Dermis microvascular lymphatic vessel endothelial cell (primary cell): ENCODE measurements at places on chromosomes 1 and 21. TPM values are rescaled to one million over a fixed set of nuclear protein-coding genes. Genes with fewer than 3 reads are reported as not detected.

The CYP4A11 gene
- not detected in 2 replicates for total RNA-seq

DNA sequence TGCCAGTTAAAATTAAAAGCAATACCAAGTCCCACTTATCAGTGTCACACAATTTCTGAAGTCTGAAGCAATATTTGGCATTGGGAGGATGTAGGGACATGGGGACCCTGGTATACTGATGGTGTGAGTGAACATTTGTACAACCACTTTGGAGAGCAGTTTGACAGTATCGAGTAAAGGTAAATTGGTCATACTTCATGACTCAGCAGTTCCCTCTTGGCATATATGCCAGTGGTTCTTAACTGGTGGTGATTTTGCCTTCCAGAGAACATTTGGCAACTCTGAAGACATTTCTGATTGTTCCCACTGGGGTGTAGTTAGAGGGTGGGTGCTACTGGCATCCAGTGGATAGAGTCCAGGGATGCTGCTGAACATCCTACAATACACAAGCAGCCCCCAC lies 19.7 kb downstream of the FMOD start:
- DNase-seq, result no peak

The APCS gene
- not detected in 2 replicates for total RNA-seq

GRCh38 chr1:59752556-59753414 lies 62.0 kb upstream of the HOOK1 start:
- no peak for DNase-seq

DNA sequence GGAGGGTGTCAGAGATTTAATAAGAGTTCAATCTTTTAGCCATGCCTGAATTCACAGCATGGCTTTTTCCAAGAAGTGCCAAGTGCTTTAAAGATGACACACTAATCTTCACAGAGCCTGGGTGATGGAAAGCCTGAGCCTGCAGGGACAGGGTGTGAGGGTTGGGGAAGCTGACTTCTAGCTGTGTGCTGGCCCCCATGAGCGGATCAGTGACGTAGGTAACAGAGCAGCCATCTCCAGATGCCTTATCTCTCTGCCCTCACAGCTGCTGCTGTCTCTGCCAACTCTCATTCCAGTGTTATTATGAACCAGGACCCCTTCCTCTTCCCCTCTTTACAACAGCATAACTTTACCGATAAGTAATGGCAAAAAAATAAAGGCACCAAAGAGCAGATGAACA lies 30.6 kb downstream of the FAM78B start:
- no peak for DNase-seq

- DNase-seq, result no peak
Observed at GRCh38 chr1:191698246-191698645, 460.0 kb upstream of the RGS18 start.

DNA sequence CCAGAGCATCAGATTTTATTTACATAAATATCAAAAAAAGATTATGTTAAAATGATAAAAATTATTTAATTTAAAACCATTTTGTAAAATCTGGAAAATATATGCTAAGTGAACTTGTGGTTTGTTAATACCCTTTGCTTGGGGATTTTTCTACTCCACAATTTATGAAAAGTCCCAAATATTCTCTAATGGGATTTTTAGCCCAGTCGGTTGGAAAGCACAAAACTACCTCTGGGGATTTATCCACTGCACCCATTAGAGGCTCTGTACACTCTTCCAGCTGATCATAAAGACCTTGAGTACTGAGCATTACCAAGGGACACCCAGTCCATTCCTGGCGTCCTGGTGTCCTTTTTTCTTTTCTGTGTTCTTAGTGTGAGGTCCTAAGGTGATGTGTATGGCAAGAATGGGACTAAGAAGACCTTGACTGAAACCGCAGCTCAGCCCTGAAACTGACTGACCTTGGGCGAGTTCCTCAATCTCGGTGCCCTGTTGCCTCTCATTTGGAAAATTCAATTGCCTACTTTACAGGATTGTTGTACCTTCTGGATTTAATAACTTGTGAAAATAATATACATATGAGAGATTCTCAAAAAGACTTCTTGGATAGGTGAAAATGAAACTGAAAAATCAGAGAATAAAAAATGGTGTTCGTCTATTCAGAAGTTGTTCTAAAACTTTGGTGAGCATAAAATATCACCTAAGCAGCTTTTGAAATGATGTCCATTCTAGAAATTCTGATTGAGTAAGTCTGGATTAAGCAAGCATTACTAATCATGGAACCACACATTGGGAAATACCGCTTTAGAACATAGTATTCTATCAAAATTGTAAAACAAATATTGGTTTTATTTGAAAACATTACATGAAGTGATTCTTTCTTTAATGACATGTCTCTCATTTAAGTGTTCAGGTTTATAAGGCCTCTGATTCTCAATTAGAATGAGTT lies 21.5 kb upstream of the SAMSN1 start:
- DNase-seq, result no peak

DNA sequence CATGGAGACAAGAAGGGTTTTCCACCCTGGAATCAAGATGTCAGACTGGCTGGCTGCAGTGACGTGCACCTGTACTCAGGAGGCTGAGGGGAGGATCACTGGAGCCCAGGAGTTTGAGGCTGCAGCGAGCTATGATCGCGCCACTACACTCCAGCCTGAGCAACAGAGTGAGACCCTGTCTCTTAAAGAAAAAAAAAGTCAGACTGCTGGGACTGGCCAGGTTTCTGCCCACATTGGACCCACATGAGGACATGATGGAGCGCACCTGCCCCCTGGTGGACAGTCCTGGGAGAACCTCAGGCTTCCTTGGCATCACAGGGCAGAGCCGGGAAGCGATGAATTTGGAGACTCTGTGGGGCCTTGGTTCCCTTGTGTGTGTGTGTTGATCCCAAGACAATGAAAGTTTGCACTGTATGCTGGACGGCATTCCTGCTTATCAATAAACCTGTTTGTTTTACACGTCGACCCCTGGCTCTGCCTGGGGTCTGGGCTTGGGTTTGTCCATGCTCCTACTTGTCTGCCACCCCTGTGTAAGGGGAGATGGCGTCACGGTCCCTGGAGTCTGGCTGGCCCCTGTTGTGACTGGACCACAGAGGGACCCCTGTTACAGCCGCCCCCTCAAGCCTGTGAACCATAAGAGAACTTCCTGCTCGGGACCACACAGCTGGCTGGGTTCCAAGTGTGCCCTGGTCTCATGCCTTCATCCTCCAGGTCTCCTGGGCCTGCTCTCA lies 20.9 kb upstream of the VPS13D start:
- DNase-seq, result peak; percentile 73

The TRIM46 gene
- 1.8 and 1.9 TPM in 2 replicates for total RNA-seq

- no peak for DNase-seq
Observed at GRCh38 chr1:47705517-47706130, 267.8 kb downstream of the FOXD2 start.

GRCh38 chr1:26530895-26531598 lies 1.5 kb downstream of the RPS6KA1 start:
- peak; percentile 20 for DNase-seq

The VWA1 gene
- total RNA-seq, result 6.9 and 7.7 TPM in 2 replicates

DNA sequence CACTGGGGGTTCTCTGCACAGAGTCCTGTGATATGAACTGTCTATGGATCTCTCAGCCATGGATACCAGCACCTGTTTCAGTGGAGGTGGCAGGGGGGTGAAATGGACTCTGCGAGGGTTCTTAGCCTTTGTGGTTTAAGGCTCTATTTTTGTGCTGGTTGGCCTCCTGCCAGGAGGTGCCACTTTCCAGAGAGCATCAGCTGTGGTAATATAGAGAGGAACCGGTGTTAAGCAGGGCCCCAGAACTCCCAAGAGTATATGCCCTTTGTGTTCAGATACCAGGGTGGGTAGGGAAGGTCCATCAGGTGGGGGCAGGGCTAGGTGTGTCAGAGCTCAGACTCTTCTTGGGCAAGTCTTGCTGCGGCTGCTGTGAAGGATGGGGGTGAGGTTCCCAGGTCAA lies 330.0 kb upstream of the PLD5 start:
- DNase-seq, result no peak

DNA sequence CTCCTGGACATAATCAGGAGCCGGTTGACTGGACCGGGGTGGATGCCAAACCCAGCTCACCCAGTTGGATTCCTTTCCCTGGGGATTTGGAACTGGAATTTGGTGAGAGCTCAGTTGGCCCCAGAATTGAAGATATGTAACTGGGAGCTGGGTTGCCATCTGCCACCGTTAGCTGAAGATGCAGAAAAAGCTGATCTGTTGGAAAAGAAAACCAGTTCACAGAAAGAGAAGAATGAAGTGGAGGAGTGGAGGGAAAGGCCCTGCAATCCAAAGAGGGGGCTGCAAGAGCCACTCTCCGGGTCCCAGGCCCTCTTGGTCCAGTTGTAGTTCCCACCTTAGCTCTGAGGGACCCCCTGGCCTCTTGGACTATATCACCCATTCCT lies 16.0 kb downstream of the TEX35 start:
- no peak for DNase-seq

- no peak for DNase-seq
Observed at GRCh38 chr21:27688773-27689172, 721.9 kb upstream of the ADAMTS5 start.

DNA sequence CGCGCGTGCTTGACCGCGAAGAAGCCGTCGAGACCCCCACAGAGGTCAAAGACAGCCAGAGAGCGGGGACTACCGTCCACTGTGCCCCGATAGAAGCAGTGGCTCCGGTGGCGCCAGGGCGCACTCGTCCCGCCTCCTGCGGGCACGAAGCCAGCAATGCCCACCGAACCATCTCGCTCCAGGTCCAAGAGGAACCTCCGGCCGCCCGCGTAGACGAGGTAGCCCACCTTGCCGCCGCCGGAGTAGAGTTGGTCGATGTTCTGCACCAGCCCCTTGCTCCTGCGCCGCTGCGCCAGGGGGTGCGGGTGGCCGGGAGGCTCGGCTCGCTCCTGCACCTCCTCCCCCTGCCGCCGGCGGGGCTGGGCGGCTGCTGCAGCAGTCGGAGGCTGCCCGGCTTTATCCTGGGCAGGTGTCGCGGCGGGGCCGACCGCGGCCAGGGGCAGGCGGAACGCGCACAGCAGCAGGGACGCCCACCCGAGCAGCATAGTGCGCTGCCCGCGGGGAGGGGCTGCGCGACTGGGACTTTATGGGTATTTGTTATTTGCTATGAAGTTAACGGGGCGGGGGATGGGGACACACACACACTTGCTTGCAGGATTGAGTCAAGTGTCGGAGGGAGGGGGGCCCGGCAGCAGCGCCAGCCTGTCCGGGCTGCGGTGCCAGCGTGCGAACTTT lies 844 bp downstream of the ADAMTS5 start:
- DNase-seq, result no peak

DNA sequence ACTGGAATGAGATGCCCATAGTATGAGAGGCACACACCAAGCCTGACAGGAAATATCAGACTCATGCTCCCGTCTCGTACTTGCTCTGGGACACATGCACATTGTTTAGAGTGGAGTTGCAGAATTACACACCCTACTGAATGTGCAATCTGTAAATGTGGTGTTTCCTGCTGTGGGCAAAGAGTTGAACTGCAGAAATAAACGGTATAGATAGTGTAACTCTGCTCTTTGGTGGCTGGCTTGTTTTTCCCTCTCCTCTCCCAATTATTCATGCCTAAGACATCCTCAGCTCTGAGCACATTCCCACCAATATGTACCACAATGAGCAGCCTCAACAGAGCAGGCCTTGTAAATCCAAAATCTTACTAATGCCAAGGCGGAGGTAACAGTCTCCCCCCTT lies 90.1 kb upstream of the DIRAS3 start:
- DNase-seq, result no peak

GRCh38 chr21:35163411-35163810 lies 114.3 kb upstream of the RUNX1 start:
- DNase-seq, result no peak

The ANGPTL1 gene
- total RNA-seq, result not detected in 2 replicates

DNA sequence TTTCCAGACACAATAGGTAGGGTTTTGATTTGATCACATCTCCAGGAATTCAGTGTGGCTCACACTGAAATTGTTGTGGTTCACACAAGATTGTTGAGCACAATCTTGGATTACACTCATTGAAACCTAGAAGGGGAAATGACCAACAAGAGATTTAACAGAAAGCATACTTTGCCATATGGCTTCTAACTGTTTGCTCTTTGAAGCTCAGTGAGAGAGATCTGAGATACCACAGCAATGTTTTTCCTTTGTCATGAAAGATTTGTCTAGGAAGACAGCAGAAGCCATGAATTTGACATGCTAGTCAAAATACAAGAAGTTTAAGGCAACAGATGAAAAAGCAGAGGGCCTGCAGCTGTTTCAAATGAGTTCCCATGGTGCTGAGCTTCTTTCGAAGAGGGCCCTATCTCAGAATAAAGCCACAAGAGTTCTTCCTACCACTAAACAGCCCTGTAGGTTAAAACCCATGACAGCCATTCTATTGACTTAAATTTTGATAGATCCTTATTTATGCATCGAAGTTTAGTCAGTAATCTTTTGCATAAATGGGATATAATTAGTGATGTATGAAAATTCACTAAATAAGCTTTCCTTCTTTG lies 650.4 kb downstream of the LTN1 start:
- no peak for DNase-seq

The FAM72C gene
- 0.38 and 0.39 TPM in 2 replicates for total RNA-seq

The SLC1A7 gene
- not detected in 2 replicates for total RNA-seq

The ATPAF1 gene
- 25.0 and 25.4 TPM in 2 replicates for total RNA-seq
